ENCODE measurements at places on chromosomes 7 and 10.

DNA sequence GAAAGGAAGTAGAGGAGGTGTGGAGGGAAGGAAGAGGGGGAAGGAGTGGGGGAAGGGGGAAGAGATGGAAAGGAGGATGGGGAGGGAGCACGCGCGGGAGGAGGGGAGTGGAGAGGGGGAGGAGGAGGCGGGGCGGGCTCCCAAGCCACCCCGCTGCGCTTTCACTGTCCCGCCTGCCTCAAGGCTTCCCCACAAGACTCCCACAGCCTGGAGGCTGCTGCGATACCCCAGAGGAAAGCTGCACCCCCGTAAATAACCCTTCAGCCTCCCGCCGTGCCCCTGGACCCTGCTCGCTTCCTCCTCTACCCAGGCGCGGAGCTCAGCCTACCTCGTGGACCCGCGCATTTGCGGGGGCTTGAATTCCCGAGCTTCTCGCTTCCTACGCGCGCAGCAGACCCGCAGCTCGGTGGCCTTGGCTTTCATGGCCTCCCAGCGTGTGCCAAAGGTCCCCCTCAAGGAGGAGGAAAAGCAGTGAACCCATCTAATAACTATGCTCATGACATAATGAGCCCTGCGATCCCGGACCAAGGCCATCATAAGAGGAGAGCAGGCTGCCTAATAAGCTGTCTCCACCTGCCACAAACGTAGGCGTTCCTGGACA lies at the start of gene C10orf67:
Gene C10orf67 (minus strand): TSS at position 557 of the 601 bp plus-strand sequence. CDS start 23 bp downstream, at position 534.
- no peak for DNase-seq

- DNase-seq: no peak
Observed at GRCh38 chr7:52944921-52945320, 90.5 kb upstream of the POM121L12 start.

- no peak for DNase-seq
Observed at GRCh38 chr7:18796216-18796615, 300.7 kb downstream of the HDAC9 start.

DNA sequence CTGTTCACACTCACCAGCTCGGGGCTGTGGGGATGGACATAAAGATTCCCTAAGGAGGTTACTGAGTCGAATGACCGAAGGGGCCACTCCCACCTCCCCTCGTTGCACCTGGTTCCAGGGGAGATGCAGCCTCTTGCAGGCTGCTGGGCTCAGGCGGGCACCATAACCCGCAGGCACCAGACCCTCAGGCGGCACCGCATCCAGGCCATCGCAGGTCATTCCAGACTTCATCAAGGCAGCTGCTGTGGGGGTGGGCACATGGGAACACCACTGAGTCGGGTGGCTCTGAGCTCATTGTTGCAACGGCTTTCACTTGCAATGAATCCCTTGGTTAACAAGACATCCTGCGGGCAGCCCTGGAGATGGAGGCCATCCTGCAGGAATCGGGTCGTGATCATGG lies 221.7 kb downstream of the TCERG1L start:
- DNase-seq: no peak

- DNase-seq: no peak
Observed at GRCh38 chr7:123798532-123799188, 46.3 kb upstream of the HYAL4 start.

All from GM12891 (cell line).